Smooth muscle cell of the pulmonary artery (primary cell): ENCODE measurements at places on chromosomes 4 and X. TPM values are rescaled to one million over a fixed set of nuclear protein-coding genes. Genes with fewer than 3 reads are reported as not detected.

Gene AMOT
- 2.0 and 2.1 TPM in 2 replicates for total RNA-seq

Gene MXRA5
- total RNA-seq = 0.03 and 0.65 TPM in 2 replicates

Gene TRIM60
- total RNA-seq = not detected in 2 replicates

Gene DDX53
- total RNA-seq = not detected in 2 replicates

Gene SH3D19
- 20.3 and 48.0 TPM in 2 replicates for total RNA-seq

Gene PPP4R3C
- total RNA-seq = not detected in 2 replicates

Gene BEND2
- not detected in 2 replicates for total RNA-seq

Gene SPANXC
- not detected in 2 replicates for total RNA-seq

Gene MAGEA10
- not detected in 2 replicates for total RNA-seq

Gene DAPP1
- total RNA-seq = not detected in 2 replicates

Gene CAMK2D
- 196 and 283 TPM in 2 replicates for total RNA-seq
